ENCODE measurements at places on chromosomes 6 and 20. TPM values are rescaled to one million over a fixed set of nuclear protein-coding genes. Genes with fewer than 3 reads are reported as not detected.

- DNase-seq: no peak
Observed at GRCh38 chr20:53335555-53335954, 258.1 kb downstream of the ZNF217 start.

GRCh38 chr6:108797951-108798669, 50.1 kb upstream of the ARMC2 start:
- no peak for DNase-seq

DNA sequence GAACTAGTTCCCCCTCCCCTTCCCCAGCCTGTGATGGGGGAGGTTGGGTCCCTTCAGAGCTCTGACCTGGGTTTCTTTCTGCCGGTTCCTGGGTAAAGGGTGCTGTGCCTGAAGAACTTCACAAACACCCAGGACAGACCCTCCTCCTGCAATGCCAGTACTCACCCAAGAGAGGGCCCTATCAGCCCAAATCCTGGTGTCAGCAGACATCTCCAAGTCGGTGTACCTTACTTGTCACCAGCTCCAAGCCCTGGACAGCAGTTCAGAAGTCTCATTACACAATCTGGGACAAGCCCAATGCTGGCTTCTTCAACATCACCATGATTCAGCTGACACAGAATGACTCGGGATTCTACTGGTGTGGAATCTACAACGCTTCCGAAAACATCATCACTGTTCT, 467 bp downstream of the TREML4 start:
- no peak for DNase-seq

DNA sequence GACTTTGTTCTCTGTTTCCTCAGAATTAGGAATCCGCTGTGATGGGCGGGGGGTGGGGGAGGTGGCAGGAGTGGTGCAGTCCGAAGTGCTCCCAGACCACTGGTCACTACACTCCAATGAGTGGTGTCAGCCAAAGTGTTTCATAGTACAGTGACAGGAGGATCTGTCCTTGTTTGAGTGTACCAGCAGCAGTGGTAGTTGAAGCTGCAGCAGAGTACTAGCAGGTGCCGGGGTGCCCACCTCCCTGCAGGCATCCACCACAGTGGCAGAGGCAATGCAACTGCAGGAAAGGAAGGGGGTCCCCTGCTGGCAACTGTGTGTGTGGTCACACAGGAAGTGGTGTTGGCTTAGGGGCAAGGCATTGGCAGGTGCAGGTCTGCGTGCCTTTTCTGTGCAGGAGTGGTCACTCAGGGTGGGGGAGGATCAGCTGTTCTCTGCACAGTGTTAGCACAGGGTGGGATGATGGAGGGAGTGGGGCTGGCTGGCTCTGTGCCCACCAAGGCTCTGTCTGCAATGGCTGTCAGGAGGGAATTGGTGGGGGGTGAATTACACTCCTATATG, 9.7 kb downstream of the HLA-DOB start:
- DNase-seq: no peak

DNA sequence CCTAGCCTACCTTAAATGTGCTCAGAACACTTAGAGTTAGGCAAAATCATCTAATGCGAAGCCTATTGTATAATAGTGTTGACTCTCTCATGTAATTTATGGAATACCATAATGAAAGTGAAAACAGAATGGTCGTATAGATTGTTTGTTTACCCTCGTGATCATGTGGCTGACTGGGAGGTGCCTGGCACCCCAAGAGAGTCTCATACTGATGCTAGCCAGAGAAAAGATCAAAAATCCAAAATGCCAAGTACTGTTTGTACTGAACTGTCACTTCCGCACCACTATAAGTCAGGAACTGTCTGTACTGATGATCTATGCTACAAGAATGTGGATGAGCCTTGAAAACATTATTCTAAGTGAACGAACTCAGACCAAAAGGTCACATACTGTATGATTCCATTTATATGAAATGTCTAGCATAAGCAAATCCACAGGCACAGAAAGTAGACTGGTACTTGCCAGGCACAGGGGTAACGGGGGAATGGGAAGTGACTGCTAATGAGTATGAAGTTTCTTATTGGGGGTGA, 22.4 kb downstream of the ZMYND8 start:
- no peak for DNase-seq

DNA sequence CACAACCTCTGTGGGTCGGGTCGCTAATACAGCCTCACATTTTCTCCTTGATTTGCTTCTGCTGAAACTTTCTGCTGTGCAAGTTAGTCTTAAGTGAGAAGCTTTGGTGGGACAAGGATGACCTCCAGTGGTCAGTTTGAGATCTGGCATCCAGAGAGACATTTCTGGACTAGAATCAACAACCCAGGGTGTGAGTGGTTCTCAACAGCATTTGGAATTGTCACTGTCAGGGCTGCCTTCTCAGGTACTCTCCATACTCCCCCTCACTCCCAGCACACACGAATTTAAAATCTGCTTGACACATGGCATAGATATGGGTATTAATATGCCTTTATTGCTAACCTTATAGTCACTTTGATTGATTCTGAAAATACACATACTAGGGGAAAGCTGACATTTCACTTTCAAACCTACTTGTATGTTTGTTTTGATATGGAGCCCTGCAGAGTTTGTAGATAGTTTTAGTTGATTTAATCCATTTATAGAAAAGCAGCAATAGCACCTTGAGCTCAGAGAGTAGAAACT, 13.2 kb downstream of the OTOR start:
- peak; percentile 53 for DNase-seq

DNA sequence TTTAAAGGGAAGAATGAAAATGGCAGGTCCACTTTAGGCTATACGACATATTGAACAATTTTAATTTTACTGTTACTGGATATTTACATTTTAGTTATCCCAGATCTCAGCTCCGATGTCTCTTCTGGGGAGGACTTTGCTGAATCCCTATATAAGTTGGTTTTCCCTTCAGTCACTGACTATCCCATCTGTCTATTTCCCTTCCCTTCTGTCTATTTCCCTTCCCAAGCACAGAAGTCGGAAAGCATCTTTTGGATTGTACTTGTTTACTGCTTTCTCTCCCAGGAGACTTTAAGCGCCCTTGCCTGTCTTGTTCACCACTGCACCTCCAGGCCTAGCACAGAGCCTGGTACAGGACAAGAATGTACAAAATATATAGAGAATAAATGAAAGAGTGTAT, 165.8 kb upstream of the SALL4 start:
- DNase-seq: no peak

GRCh38 chr6:2124260-2124709, 121.1 kb downstream of the GMDS start:
- DNase-seq: no peak

NANP gene
- polyA plus RNA-seq: 2.6 TPM

ROMO1 gene
- 1,087 TPM for polyA plus RNA-seq

BPI gene
- not detected for polyA plus RNA-seq

BNIP5 gene
- not detected for polyA plus RNA-seq

CD24 gene
- polyA plus RNA-seq: 5.9 TPM
